CD4-positive, alpha-beta memory T cell (primary cell): ENCODE measurements at places on chromosomes 1 and 21.

GRCh38 chr21:33761441-33762036 is 119.2 kb downstream of the ITSN1 start:
- no peak for DNase-seq

- no peak for DNase-seq
These were observed 104.4 kb downstream of the PTPN14 start for GRCh38 chr1:214446772-214447556.

DNA sequence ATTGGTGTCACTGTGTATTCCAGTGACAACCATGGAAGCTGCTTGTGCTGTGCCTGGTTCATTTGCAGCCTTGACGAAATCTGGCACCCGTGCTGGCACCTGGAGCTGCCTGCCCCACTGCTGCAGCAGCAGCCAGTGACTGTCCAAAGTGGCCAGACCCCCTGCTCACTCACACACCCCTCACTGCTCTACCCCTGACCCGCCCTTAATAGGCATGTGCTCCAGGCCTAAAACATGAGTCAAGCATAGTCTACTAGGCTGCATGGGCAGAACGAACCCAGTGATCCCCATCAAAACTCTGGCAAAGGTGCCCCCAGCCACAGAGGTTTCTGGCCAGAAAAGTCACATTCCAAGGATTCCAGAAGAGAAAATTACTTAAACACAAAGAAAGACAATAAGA is 7.7 kb downstream of the PRAMEF1 start:
- DNase-seq = no peak

DNA sequence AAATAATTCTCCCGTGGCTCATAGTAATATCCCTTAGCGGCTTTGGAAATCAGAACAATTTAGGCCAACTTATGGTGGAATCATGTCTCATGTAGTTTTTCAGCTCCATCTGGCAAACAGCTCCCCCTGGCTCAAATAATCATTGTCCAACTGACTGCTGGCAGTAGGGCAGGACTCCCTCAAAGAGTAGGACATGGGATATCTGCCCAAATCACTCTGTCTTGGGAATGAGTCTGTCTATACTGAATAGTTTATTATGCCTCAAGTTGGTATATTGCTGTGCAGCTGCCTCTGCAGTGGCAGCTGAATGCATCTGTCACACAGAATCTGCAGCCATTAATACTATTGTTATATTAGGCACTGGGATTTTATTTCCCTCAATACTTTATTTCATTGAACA is 255.7 kb downstream of the COL11A1 start:
- no peak for DNase-seq

DNA sequence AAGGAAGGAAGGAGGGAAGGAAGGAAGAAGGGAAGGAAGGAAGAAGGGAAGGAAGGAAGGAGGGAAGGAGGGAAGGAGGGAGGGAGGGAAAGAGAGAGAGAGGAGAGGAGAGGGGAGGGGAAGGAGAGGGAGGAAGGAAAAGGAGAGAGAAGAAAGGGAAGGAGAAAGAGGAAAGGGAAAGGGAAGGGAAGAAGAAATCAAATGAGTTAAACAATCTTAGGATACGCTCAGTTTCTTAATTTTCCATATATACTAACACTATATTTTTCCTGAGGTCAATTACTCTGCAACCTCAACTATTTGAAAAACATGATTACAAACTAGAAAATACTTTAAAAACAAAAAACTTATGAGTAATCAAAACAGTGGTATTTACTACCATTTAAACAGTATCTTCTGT is 53.3 kb downstream of the SPATA6 start:
- no peak for DNase-seq

- DNase-seq = no peak
These were observed 49.8 kb upstream of the WLS start for GRCh38 chr1:68281946-68282615.

- DNase-seq = no peak
These were observed 26.1 kb downstream of the IQGAP3 start for GRCh38 chr1:156546267-156546666.

GRCh38 chr1:155932081-155932480 is 2.1 kb downstream of the KHDC4 start:
- DNase-seq = no peak

GRCh38 chr1:206863266-206863665 is 2.2 kb upstream of the IL20 start:
- no peak for DNase-seq

- DNase-seq = no peak
These were observed 134.0 kb downstream of the MIS18A start for GRCh38 chr21:32144851-32145250.
